ENCODE measurements at places on chromosomes 2 and 18.

DNA sequence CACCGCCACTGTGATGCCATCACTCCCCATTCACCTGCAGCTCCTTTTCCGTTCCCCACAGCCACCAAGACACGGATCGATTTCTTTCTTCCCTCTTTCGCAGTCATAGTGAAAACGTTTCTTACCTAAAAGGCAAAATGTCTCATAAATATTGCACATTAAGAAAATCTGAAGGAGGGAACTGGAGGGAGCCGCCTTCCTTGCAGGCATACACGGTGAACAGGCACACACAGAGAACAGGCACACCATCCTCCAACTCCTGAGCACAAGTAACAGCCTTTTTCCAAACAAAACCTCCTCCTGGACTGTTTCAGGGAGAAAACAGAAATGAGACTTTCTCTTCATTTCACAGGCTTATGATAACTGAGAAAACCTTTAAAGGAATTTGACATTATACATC, 17.0 kb downstream of the MRPS5 start:
- no peak for DNase-seq

DNA sequence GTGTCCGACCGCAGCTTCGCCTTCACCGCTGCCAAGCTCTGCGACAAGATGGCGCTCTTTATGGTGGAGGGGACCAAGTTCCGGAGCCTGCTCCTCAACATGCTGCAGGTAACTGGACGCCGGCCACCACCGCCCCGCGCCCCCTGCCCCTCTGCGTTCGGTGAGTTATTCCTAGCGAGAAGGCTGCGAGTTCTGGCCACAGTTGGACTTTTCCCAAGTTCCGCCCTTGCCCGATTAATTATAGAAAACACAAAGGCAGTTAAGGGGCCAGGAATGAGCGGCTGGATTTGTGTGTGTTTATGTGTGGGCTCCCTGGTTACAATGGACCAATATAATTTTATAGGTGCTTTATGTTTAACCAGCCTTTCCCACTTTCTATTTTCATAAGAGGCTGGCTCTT, 189.2 kb downstream of the SMAD7 start:
- DNase-seq: no peak

DNA sequence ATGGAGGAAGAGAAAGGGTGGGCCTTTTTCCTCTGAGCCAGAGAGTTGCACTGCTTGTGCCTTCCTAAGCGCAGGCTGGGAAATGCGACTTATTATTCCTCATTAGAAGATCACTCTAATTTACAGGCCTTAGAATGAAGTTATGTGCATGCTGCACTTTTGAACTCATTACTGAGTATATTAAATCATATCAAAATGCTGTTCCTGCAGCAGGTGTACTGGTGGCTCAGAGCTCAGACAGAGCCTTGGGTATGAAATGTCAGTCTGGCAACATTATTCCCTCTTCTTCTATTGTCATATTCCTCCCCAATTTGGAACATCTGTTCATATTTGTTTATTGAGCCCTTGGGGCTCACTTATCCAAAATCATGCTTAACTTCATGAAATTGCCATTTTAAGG, 85.5 kb downstream of the ADCYAP1 start:
- no peak for DNase-seq

DNA sequence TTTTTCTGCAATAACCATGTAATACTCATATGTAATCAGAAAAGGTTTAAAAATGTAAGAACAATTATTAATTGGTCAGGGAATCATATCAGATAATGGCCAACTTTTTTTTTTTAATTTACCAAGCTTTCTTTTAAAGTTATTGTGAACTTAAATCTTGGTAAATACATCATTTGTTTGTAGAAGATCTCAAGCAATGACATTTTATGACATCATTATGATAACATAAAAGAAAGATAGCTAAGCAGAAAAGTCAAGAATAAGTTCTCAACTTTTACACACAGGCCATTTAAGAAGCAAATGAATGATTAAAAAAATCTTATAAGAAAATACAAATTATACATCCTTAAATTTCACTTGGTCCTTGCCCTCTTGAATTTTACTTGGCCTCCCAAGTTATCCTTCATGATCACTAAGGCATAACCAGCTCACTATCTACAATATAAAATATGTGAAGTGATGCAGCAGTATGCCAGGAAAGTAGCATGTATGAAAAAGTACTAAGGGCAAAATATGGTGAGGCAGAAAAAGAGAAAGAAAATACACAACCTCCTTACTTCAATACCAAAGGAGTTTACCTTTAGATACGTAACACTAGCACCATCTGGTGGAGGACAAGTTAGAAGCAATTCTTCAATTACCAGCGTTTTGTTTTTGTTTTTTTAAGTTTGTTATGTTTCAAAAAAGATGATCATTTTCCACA, 116.6 kb downstream of the SRBD1 start:
- DNase-seq: peak; percentile 89

- no peak for DNase-seq
Observed at GRCh38 chr18:48527461-48527860, 11.4 kb upstream of the CTIF start.
